ENCODE measurements at places on chromosomes 12 and 14.

DNA sequence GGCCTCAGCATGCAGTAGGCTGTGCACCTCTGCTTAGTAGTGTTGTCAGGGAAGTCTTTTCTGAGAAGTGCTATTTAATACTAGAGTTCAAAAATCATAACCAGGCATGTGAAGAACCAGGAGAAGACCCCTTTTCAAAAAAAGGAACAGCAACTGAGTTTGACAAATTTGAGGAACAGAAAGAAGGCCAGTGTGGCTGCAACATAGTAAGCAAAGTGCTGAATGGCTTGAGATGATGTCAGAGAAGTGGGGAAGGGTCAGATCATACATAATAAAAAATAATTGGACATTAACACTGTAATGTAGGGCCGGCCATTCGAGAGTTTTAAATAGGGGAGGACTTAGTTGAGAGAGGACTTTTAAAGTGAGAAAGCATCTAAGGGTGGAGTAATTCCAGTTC lies 11.1 kb upstream of the CNTN1 start:
- DNase-seq, result no peak

DNA sequence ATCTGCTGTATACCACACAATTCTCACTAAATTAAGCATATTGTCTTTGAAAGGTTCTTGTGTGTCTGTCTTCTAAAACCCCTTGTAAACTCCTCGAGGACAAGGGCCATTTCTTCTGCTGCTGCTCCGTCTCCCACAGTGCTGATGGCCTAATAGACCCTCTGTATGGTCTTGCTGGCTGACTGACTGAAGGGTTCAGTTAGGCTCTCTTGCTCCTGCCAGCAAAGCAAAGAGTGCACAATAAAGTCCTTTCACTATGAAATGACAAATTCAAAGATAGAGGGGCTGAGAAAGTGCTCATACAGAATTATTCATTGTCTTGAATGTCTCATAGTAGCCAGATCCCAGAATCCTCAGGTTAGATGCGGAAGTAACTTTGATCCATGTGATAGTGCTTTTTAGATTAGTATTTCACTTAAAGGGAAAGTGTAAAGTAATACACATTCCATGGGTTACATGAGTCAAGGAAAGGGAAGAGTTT lies 14.2 kb upstream of the RIOX1 start:
- DNase-seq, result no peak

- DNase-seq, result no peak
Measured at GRCh38 chr12:20578142-20578541, 117.0 kb upstream of the SLCO1C1 start.

- DNase-seq, result no peak
Measured at GRCh38 chr12:74129702-74130101, 407.9 kb upstream of the ATXN7L3B start.

GRCh38 chr12:45660330-45660729 lies 69.2 kb upstream of the ARID2 start:
- DNase-seq, result no peak

DNA sequence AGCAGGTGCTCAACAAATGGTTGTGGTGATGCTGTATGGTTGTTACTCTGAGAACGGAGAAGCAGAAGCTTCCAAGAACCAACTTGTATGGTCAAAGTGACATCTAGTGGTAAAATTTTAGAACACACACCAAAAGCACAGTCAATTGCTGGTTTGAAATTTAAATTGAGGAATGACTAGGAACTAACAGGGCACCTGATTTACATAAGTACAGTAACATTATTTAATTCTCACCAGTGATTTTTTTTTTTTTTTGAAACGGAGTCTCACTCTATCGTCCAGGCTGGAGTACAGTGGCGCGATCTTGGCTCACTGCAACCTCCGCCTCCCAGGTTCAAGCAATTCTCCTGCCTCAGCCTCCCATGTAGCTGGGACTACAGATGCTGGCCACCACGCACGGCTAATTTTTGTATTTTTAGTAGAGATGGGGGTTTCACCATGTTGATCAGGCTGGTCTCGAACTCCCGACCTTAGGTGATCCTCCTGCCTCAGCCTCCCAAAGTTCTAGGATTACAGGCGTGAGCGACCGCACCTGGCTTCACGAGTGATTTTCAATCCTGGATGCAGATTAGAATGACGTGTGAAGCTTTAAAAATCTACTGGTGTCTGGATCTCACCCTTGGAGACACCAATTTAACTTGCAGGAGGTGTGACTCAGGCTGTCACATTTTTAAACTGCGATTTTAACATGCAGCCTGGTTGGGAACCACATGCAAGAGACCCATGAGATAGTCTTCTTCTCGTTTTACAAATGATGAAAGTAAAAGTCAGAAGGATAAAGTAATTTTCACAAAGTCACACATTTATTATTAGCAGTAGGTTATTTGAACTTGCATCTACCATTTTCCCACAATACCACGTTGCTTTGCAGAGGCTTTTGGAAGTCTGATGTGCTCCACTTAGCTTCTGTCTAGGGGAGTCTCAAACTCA lies 14.1 kb upstream of the NUMB start:
- no peak for DNase-seq

- peak; percentile 62 for DNase-seq
Measured at GRCh38 chr14:100439781-100440180, 116.6 kb downstream of the SLC25A47 start.

DNA sequence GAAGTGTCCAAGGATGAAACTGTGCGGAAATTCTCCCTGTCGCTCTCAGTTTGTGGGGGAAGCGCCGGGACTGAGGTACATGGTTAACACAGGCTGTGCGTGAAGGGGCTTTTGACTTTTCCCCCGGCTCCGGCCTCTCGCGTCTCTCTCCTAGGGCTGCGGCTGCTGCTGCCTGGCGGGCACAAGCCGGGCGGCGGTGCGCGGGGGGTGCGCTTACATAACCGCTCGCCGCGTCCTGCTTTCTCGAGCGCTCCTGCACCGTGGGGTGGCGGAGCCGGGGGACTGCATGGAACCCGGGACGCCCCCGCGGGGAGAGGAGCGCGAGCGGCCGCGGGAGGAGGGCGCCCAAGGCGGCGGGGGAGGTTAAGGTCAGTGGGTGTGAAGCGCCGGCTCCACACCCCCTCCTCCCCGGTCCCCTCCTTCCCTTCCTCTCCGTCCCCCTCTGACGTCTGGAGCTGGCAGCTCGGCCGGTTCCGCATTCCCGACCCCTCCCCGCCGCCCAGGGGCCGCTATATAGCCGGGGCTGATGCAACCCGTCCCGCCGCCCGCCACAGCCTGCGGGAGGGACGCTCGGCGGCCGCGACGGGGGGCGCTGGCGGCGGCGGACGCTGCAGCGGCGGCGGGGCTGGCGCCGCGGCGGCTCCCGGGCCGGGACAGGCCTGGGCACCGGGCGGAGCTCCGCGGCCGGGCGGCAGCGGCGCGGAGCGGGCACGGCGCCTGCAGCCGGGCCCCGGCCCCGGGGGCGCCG lies at the start of gene JDP2:
Gene JDP2 (plus strand): TSS at position 541 of the 748 bp plus-strand sequence. CDS start 9,899 bp downstream, outside the sequence.
- DNase-seq, result peak; percentile 96

- no peak for DNase-seq
Measured at GRCh38 chr14:99274346-99275221, 2.6 kb upstream of the BCL11B start.

DNA sequence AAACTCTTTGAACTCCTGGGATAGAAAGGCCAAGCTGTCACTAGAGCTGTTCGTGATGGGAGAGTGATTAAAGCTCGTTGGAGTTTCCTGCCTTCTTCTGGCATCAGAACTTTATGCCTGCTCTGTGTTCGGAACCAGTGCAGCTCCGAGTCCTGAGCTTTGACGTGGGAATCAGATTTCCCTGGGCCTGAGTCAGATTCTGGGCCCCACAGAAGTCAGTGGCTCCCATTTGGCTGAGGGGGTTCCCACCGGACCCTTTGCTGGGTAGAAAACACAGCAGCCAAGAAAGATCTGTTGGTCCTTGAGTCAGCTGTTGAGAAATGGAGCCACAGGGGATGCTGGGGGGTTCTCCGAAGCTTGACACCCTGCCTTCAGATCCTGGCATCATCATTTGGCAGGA lies 238.0 kb downstream of the CHST11 start:
- DNase-seq, result peak; percentile 77

DNA sequence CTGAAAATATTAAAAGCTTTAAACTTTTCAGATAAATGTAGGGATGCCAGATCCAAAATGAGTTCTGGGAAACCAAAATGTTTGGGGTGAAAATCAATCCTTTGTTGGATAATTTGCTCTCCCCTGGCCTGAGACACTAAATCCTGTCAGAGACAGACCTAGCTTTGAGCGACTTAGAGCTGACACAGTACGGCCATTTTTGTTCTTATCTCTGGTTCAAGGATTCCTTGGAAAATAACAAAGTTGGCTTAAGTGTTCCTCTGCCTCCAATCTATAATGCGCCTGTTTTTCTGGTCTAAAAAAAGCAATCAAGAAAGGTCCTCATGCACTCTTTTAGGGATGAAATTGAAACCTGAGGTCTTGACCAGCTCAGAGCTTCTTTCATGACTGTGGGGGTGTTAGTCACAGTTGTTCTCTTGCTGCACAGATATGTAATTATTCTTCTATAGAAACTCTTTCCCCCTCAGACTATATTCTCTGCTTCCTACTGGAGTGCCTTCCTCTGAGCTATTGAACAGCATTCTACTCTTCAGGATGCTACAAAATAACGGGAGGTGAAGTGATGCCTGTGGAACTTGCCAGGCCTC lies 52.3 kb upstream of the EGLN3 start:
- no peak for DNase-seq

GRCh38 chr12:122669397-122670070 lies 33.6 kb downstream of the HCAR2 start:
- DNase-seq, result no peak

GRCh38 chr12:23139026-23139425 lies 514.1 kb downstream of the ETNK1 start:
- DNase-seq, result no peak

DNA sequence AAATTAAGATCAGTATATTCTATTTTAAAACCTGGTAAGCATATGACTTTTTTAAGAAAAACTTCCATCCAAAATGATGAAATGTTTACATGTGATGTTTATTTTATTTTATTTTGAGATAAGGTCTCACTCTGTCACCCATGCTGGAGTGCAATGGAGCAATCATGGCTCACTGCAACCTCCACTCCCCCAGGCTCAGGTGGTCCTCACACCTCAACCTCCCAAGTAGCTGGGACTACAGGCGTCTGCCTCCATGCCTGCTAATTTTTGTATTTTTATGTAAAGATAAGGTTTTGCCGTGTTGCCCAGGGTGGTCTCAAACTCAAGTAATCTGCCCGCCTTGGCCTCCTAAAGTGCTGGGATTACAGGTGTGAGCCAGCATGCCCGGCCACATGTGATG lies 141.8 kb downstream of the ZFP36L1 start:
- peak; percentile 54 for DNase-seq

GRCh38 chr12:68932961-68933893 lies at the start of gene CPM:
TSS of gene CPM (minus strand) at chr12:68933171. CDS start at chr12:68932837, 334 bp downstream.
- peak; percentile 62 for DNase-seq

GRCh38 chr12:111024205-111024801 lies 103.9 kb upstream of the MYL2 start:
- no peak for DNase-seq

GRCh38 chr12:15829255-15829654 lies 40.1 kb upstream of the EPS8 start:
- DNase-seq, result no peak

GRCh38 chr12:107929436-107929835 lies 154.9 kb downstream of the ASCL4 start:
- DNase-seq, result no peak

GRCh38 chr12:26938701-26939062 lies 412 bp downstream of the FGFR1OP2 start:
- DNase-seq, result no peak

GRCh38 chr12:66799551-66799950 lies 120.7 kb upstream of the GRIP1 start:
- no peak for DNase-seq

GRCh38 chr14:105999361-106000028 lies 473.1 kb downstream of the TMEM121 start:
- no peak for DNase-seq

GRCh38 chr12:113479590-113480335 lies 8.1 kb upstream of the LHX5 start:
- DNase-seq, result no peak

DNA sequence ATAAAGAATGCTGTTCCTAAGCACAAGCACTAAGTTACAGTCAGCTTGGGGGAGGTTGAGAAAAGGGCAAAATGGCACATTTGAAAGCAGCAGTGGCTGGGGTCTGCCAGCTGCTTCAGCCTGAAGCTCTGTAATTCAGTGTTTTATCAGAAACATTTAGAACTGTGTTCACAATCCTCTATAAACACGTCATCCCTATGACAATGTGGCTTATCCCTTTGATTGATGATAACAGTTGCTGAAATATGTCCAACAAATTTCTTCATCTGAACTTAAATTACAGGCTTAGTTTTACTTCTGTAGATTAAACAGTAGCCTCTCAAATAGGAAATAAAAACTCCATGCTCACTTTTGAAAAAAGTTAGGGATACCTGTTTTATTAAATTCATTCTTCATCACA lies 108.8 kb downstream of the VEZT start:
- no peak for DNase-seq

- DNase-seq, result no peak
Measured at GRCh38 chr12:81819991-81820633, 61.0 kb upstream of the PPFIA2 start.

- DNase-seq, result no peak
Measured at GRCh38 chr14:103382376-103382775, 2.8 kb upstream of the MARK3 start.

DNA sequence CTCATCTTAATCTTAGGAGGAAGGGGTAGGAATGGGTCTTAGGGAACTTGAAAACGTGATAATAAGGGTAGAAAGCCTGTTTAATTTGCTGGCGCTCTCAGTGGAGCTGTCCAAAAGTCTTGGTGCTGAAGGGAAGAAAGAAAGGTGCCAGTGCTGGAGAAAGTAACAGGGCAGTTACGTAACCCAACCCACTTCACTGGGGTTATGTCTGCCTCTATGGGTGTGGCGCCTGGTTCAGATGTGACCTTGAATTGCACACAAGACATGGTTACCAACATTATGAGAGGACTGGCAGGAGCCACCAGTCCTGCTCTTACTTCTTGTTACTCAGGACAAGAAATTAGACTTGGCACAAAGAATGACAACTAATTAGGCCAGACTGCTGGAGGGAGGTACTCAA lies 18.6 kb upstream of the GPATCH2L start:
- DNase-seq, result no peak

GRCh38 chr12:108237272-108237671 lies 101.8 kb downstream of the CMKLR1 start:
- DNase-seq, result no peak

Measured in right atrium auricular region (tissue), 2 donors.